ENCODE measurements at places on chromosomes 1 and 21. TPM values are rescaled to one million over a fixed set of nuclear protein-coding genes. Genes with fewer than 3 reads are reported as not detected.

IGSF21 gene
- 0.10 TPM for total RNA-seq

DCST1 gene
- 0.10 TPM for total RNA-seq

IL10 gene
- total RNA-seq, result 1.4 TPM

KCNK1 gene
- 3.8 TPM for total RNA-seq

DMAP1 gene
- total RNA-seq, result 27.1 TPM

GREM2 gene
- 5.6 TPM for total RNA-seq
